ENCODE measurements at places on chromosomes 3 and 15.

DNA sequence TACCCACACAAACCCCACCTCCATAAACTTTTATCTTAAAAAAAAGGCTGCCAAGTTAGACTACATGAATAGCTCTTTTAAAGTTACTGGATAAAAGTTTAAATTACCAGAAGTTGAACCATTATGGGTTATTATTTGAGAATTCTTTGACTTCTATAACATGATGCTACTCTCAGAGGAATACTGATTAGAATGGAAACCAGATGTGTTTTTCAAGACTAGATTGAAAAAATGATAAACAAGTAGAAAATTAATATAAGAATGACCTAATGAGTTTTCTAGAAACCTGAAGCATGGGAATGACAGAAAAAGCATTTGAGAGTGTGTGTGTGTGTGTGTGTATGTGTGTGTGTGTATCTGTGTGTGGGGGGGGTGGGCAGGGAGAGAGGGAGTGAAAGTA lies 12.4 kb upstream of the FGF7 start:
- DNase-seq: peak; percentile 10

GRCh38 chr3:46375218-46375617 lies 4.5 kb downstream of the CCR5 start:
- DNase-seq: no peak

DNA sequence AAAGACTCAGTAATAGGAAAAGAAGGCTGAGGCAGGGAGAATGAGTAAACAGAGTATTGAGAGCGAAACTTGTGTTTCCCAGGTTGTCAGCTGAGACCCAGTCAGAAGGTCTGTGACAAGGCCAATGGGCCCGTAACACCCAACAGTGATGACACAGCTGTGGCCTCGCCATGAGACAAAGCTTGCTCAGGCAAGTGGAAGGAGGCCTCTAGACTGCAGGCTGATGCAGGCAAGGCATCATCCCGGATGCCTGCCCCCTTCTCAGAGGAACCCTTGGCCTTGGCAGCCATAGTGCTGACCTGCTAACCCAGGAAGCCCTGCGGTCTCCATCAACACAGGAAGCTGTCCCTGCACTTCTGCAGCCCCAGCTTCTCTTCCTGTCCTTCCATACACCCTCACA lies 15.4 kb downstream of the RAB6B start:
- no peak for DNase-seq

- no peak for DNase-seq
Measured at GRCh38 chr3:106619-107018, 89.9 kb upstream of the CHL1 start.

DNA sequence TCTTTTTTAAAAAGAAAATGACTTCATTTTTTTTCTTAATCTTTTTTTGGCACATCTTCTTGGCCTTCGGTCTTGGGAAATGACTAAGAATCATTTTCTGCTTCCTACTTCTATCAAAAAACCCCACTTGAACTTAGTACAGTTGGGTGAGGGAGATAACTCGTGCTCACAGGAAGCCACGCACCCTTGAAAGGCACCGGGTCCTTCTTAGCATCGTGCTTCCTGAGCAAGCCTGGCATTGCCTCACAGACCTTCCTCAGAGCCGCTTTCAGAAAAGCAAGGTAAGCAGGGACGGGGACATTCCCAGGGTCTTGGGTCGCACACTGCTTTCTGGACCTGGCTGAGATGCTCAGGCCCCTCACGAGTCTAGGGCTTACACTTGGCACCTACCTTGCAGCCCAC lies at the start of gene CCR4:
Gene CCR4 (plus strand): TSS at position 235 of the 402 bp plus-strand sequence. CDS start 1,779 bp downstream, outside the sequence.
- DNase-seq: no peak

GRCh38 chr15:67148196-67148701 lies 82.8 kb downstream of the SMAD3 start:
- peak; percentile 78 for DNase-seq

- peak; percentile 75 for DNase-seq
Measured at GRCh38 chr3:70982700-70983140, 600.8 kb downstream of the FOXP1 start.

DNA sequence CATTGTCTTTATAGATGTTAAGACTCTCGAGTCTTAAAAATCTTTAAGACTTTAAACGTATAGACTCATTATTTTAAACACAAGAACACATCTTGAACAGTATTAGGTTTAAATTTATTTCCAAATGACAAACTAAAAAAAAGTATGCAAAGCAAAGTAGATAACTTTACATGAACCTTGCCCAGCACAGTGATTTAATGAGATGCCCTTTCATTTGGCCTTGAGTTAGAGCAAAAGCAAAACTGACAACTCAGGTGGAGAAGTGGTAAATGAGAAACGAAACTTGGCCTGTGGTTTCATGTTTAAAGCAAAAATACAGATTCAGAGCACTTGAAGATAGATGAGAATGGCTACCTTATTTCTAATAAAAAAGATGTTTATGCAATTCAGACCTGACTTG lies 8.6 kb downstream of the GPR15 start:
- no peak for DNase-seq

- DNase-seq: peak; percentile 67
Measured at GRCh38 chr3:59809710-59810444, 760.1 kb upstream of the CFAP20DC start.

- peak; percentile 33 for DNase-seq
Measured at GRCh38 chr15:69457304-69458280, 5.0 kb downstream of the RPLP1 start.

DNA sequence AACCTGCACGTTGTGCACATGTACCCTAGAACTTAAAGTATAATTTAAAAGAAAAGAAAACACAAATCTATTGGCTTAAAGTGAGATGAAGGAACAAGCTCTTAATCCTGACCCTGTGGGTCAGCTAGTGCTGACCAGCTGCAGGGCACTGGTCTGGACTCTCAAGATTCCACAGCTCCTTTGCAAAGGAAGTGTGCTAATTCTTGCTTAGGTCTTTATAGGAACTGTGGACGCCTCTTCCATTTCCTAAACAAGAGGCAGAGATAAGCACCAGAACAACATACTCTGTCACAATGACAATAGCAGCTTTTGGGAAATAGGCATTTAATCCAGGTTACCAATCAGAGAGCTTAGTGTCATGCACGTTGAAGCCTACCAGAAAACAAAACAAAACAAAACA lies 166.1 kb downstream of the ISL2 start:
- no peak for DNase-seq

DNA sequence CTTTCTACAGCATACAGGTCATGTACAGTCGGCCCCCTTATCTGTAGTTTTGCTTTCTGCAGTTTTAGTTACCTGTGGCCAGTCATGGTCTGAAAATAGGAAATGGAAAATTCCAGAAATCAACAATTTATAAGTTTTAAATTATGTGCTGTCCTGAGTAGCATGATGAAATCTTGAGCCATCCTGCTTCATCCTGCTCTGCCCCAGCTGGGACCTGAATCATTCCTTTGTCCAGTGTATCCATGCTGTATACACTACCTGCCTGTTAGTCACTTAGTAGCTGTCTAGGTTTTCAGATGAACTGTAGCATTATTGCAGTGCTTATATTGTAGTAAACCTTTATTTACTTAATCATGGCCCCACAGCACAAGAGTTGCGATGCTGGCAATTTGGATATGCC lies 44.8 kb downstream of the AP4E1 start:
- DNase-seq: peak; percentile 63

DNA sequence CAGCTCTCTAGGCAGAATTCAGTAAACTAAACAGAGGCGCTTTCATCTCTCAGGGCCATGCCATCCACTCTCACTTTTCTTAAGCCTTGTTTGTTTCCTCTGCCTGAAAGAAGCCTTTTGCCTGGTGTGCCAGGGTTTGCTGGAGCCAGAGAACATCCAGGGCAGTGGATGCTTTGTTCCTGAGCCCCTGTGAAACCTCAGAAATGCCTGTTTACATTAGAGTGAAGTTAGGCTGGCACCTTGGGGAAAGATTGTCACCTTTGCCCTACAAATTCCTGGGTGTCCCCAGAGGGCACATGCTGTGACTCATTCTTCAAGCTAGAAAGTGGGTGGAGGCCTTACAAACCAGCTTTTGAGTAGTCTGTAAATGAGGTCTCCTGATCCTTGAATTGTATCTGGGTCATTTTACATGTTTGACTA lies 10.7 kb upstream of the TRAK1 start:
- peak; percentile 72 for DNase-seq

GRCh38 chr3:77513542-77513941 lies 473.6 kb downstream of the ROBO2 start:
- peak; percentile 88 for DNase-seq

GRCh38 chr15:57507111-57507510 lies 84.6 kb upstream of the MYZAP start:
- no peak for DNase-seq

DNA sequence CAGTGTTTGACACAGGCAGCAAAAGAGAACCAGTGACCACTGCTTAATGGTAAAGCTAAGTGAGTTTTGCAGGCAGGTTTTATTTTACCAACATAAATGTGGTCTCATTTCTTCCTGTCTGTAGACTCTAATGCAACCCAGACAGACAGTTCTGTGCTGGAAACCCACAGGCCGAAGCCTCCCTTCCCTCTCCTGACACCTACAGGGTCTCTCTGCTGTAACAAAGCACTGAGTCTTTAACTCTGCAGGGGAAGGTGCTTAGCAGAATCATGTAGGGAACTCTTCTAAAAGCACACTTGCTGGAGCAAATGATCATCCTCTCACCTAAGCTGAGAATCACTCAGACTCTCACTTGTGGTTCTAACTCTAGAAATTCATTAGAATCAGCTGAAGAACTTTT lies 200.3 kb downstream of the KBTBD8 start:
- DNase-seq: no peak

- peak; percentile 60 for DNase-seq
Measured at GRCh38 chr3:71857956-71858355, 73.0 kb upstream of the PROK2 start.

GRCh38 chr3:161014843-161015749 lies 90.1 kb downstream of the B3GALNT1 start:
- no peak for DNase-seq

DNA sequence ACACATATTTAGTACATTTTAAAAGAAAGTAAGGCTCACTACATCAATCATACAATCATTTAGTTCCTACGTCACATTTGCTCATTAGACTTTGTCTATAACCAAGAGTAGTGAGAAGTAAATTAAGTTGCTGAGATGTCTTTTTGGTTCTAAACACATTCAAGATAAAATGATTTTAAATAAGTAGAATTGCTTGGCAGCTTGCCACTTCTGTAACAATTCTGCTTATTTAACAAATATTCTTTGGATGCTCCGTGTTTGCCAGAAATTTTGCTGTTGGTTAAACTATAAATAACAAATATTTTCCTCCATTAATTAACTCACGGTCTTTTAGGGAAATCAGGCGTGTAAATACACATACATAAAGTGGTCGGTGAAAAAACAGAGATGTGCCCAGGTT lies 18.3 kb downstream of the SUCNR1 start:
- DNase-seq: no peak

DNA sequence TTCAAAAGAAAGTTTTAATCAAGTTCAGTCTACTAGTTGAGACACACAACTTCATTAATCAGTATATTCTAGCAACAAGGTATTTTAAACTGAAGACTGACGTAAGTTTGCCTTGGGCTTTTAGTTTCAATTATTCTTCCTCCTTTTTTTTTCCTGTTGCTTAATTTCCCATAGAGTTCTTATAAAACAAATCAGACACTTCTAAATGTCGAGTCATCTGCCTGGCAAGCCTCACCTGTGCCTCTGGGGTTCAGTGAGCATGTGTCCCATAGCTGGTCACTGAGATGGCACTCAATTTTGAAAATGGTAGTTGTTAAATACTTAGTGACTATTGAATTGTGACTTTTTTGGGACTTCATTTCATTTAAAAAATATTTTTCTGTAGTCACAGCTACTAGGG lies 27.4 kb downstream of the NKIRAS1 start:
- DNase-seq: no peak

DNA sequence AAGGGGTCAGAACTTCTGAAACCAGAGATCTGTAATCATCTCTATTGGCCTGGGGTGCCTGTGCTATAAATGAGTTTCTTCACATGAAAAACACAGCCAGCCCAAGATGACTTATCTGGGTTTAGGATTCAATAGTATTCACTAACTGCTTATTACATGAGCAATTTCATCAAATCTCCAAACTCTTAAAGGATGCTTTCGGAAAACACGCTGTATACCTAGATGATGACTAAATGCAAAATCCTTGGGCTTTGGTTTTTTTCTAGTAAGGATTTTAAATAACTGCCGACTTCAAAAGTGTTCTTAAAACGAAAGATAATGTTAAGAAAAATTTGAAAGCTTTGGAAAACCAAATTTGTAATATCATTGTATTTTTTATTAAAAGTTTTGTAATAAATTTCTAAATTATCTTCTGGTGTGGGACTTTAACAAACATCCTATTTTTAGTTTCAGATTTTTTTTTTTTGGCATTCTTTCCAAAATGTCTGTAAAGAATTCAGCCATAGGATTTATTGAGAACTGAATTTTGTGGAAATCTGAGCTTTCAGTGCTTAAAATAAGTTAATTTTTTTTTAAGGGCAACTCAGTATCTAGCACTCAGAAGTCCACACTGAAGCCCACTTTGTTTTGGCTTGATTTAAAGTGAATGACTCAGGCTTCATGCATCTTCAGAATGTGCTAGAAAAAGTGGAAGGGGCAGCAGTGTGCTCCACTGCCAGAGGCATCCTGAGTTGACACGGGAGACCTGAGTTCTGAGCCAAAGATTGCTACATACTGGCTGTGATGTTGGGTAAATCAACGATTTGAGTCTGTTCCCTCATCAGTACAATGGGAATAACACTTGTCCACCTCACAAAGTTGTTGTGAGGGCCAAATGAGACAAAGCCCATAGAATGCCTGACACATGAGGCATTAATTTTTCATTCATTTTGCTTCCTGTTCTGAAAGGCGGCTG lies 18.7 kb downstream of the TMEM43 start:
- DNase-seq: peak; percentile 97

GRCh38 chr3:184259396-184259877 lies 1.9 kb downstream of the CAMK2N2 start:
- no peak for DNase-seq

GRCh38 chr15:91316126-91316525 lies 216.1 kb downstream of the SV2B start:
- no peak for DNase-seq

GRCh38 chr3:194134757-194135515 lies 1.0 kb upstream of the HES1 start:
- DNase-seq: peak; percentile 99

DNA sequence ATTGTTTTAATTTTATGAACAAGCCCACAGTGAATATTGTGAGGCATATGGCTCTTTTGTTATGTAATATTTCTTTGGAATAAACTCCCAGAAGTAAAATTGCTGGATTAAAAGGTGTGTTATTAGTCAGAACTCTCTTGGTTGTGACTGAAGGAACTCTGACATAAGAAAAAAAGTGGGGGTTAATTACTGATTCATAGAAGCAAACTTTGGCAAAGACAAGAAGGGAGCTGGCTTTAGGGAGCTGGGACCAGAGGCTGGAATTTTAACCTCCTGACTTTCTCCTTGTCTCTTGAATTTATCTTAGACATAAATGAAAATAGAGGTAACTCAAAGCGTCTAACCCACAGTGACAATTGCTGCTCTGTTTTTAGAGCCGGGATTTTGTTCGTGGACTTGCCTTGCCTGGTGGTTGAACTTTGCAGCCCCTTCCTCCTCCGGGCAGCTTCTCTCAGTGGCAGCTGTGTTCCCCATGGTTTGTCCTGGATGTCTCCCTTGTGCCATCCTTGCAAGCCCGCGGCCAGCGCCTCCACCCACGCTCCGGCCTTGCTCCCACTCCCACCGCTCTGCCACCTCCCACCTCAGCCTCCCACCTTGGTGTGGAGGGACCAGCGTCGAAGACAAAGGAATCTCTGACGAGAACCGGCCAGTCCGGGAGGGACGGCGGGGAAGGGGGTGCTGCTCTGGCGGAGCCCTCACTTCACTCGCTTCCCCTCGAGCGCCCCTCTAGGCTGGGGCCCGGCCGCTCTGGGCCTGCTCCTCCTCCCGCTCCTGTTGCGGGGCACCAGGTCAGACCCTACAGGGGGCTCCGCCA lies 28.0 kb downstream of the ARHGAP31 start:
- DNase-seq: peak; percentile 72
